NCI-H2029 treated with DMSO at 0.1 percent for 48 hours (cell line): ENCODE measurements at places on chromosomes 6 and 20.

DNA sequence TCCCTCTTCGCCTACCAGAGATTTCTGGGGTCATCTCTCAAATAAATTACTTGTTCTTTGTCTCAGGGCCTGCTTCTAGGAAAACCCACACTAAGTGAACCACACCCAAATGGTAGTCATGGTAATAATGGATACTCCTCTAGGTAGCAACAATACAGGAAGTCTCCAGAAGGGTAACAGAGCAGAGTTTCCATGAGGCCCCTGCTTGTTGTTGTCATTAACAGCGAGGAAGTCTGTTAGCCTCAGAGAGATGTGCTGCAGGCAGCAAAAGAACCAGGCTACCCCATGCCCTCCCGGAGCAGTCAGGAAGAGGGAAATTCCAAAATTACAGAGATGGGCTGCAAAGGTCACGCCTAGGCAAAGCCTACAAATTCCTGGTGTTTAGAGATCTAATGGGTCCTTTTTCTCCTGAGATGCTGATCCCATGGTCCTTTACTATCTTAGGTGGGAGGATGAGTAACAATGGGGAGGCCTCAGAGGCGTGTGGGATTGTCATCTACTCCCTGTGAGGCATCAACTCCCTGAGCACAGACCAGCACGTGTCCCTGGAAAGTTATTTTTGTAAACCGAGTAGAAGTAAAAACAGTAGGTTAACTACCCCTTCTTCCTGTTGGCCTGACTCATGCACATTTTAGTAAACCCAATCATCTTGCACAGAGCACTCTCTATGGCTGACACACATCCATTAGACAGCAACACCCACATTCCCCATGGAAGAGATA, 10.1 kb downstream of the ISM1 start:
- no peak for DNase-seq

GRCh38 chr6:56902641-56903464, 52.1 kb upstream of the BEND6 start:
- peak; percentile 9 for DNase-seq

DNA sequence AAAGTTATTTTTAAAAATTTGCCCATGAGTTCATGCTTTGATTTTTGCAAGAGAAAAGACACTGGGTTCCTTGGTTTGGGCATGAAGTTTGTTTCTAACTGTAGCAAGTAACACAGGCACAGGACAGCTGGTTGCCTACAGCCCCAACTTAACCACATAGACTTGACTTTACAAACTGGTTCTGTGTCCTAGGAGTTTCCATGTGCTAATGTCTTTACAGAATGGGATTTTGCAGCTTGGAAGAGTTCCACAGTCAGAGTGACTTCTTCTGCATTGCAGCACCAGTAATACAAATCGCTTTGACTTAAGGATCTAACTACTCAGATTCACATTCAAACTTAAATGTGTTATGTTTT, 44.3 kb downstream of the OR2B2 start:
- DNase-seq, result no peak

- no peak for DNase-seq
Observed at GRCh38 chr6:90369024-90369519, 72.4 kb upstream of the BACH2 start.

DNA sequence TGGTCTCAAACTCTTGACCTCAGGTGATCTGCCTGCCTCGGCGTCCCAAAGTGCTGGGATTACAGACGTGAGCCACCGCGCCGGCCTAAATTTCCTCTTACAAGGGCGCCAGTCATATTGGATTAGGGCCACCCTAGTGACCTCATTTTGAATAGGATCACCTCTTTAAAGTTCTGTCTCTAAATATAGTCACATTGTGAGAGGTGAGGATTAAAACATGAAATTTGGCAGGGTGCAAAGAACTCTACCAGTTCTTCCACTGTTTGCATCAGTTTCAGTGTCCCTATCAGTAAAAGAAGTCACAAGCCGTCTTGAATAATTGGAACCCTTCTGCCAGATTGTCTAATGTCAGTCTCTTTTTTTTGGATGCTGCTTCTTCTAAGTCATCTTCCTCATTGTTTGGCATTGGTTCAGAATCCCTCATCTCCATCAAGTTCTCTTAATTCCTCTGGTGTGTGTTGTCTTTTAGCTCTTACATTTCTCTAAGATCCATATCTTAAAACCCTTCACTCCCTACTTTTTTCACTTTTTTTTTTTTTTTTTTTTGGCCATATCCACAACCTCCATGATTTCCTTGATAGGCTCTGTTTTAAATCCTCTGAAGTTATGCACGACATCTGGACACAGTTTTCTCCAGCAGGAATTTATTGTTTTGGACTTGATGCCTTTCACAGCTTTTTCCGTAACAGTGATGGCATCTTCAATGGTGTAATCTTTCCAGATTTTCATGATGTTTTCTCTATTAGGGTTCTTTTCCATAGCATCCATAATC, 56.8 kb downstream of the NCOA3 start:
- no peak for DNase-seq

- DNase-seq, result no peak
Observed at GRCh38 chr20:36364506-36364905, 58.4 kb downstream of the DLGAP4 start.

- no peak for DNase-seq
Observed at GRCh38 chr6:107803957-107804356, 20.2 kb downstream of the SCML4 start.

- no peak for DNase-seq
Observed at GRCh38 chr6:130797061-130797460, 30.1 kb upstream of the SMLR1 start.

GRCh38 chr6:106685833-106686232, 56.5 kb downstream of the QRSL1 start:
- DNase-seq, result no peak

- no peak for DNase-seq
Observed at GRCh38 chr20:4324611-4325243, 309.4 kb upstream of the RNF24 start.

- no peak for DNase-seq
Observed at GRCh38 chr20:21027569-21027968, 78.6 kb downstream of the LINC00237 start.

DNA sequence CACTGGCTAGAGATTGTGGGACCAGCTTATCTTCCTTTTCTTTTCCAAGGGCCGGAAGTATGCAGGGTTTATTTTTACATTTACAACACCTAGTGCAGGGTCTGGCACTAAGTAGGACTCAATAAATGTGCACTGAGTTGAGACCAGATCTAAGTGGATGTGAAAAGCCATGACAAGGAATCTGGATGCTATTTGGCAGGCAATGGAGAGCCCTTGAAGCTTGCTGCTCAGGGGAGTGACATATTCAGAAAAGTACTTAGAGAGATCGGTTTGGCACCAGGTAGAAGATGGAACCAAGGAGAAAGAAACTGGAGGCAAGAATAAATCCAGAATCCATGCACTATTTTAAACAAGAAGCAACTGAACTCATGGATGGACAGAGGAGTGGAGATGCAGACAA, 815.8 kb downstream of the MAFB start:
- DNase-seq, result peak; percentile 82

GRCh38 chr6:162829013-162829742, 101.4 kb downstream of the PACRG start:
- no peak for DNase-seq

DNA sequence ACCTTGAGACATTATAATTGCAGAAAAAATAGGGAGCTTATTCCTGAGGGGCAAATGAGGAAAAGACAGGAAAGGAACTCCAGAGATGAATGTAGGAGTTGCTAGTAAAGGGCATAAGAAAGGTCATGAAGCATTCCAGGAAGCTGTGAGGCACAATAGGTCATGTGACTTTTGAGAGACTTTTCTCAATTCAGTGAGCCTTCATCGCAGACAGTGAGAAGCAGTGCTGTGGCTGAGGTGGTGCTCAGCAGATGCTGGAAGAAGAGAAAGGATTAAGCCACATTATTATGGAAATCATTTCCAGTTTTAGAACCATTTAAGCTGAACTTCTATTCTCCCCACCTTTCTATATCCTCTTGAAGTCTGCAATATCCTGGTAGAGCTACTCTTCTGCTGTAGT, 4.1 kb downstream of the SPTLC3 start:
- DNase-seq, result no peak

DNA sequence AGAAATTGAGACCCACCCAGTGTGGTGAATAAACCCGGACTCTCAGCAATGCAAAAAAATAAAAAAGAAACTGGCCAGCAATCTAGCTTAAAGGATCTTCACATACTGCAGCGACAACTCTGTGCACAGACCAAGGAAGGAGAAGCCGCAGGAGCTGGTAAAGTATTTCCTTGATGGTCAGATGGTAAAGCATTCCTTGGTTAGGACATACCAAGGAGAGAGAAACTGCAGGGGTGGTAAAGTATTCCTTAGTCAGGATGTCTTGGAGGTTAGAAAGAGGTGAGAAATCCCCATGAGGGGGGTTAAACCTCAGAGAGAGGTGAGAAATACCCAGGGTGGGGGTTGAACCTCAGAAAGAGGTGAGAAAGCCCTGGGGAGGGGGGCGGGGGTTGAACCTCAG, 86.8 kb downstream of the PLG start:
- DNase-seq, result no peak

- no peak for DNase-seq
Observed at GRCh38 chr6:132592855-132593254, 3.3 kb upstream of the TAAR5 start.

GRCh38 chr6:12331474-12331873, 41.3 kb downstream of the EDN1 start:
- DNase-seq, result no peak

- no peak for DNase-seq
Observed at GRCh38 chr20:34629342-34629741, 47.5 kb downstream of the PIGU start.

DNA sequence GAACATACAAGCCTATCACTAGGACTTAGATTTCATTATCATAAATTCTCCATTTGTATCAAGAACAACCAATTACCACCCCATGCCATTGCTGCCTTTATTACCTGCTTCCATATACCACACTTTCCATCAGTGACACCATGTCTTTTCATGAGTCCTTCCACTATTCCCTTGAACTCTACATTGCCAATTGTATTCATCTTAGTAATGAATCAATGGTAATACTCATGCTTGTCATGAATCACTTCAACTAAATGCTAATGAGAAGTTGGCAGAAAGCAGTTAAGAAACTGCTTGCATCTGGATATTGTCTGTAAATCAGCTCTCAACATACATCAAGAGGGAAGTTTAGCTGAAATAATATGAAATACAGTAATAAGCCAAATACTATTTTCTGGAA, 61.2 kb upstream of the RNF217 start:
- DNase-seq, result no peak

DNA sequence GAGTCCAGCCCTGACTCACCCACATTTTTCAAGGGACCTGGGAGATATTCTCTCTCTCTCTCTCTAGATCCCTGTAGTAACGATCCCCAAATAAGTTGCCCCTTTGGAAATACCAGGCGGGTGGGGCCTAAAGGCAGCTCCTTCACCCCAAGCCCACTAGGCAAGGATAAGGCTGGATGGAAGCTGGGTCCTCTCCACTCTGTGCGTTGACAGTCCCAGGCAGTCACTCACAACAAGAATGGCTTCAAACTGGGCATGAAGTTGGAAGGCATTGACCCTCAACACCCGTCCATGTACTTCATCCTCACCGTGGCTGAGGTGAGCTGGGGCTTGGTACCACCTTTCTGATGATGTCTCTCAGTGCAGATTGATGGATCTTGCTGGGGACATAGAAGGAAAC, 21.6 kb downstream of the L3MBTL1 start:
- DNase-seq, result no peak

DNA sequence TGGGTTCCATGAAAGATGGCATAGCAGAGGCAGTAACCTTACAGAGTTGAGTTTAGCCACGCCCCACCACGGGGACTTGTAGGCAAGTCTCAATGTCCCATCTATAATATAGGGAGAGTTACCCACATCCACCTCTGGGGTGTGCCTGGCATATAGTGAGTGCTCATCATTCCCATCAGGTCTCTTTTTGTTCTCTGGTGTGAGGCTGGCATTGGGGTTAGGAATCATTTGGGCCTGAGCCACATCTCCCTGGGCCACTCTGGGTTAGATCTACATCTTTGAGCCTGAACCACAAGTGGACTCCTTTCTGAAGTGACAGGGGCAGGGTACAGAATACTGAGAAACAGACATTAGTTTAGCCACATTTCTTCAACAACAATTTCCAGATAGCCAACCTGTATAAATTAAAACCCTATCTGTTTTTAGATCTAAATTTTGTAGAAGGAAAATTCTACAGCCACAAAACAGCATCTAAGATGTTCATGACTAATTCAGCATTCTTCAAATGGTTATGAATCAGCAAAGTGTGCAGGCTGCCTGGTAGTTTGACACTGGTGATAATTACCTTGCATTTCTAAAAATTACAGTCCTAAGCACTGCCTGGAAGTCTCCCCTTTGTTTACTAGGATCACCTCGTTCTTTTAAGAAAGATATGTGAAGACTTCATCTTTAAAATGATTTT, 20.1 kb downstream of the RNF24 start:
- no peak for DNase-seq

DNA sequence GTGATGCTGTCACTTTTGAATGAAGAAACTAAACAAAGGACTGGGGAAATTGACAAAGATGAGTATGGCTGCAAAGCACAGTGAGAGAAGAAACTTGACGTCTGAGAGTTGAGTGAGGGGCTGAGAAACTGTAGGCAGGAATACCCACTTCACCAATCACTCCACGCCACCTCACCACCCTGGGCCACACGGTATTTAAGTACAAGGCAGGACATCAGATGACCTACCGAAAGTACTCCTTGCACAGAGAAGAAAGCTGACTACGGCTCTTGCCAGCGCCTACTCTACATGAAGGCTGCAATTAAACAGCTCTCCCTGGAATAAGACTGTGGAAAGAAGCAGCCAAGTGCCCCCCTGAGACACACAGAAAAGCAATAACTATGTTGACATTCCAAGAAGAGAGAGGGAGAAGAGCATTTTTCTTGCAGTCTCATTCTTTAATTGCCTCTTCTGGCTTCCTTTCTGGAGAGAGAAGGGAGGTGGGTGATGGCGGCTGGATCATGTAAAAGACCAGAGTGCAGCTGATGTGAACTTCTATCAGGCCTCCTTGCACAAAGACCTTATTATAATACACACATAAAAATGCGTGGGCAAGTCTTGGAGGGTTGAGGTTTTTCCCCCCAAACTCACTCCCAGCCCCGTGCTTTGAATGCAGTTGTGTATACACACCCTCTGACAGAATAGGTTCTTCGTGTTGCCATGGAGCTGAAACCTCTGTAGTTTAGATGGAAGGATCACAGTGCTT, 44.6 kb downstream of the HIVEP2 start:
- DNase-seq, result no peak

GRCh38 chr6:119145111-119145510, 66.6 kb upstream of the FAM184A start:
- no peak for DNase-seq

DNA sequence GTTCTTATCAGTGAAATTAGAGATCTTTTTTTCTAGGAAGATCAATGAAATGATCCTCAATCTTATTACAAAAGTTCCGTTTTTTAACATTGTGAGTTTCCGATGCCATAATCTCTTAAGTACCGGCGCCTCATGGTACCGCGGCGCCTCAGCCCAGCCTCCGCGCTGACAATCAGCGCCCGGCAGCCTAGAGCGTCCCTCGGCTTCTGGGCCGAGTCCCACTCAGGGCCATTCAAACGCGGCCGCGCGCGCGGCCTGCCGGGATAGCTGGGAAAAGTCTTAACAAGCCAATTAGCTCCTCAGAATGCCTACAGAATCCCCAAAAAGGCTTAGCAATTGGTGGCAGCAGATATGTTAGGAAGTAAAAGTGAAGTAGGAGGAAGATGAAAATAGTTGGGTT, 204.8 kb downstream of the ADGB start:
- DNase-seq, result no peak
